Ureter (tissue), 1 donor: ENCODE measurements at places on chromosomes 2 and 18. TPM values are rescaled to one million over a fixed set of nuclear protein-coding genes. Genes with fewer than 3 reads are reported as not detected.
A peak's percentile ranks its signal among the peaks of the same experiment; 100 is the strongest.

Gene KCNG2
- total RNA-seq: not detected

Gene SERPINB5
- total RNA-seq: 25.7 TPM

Gene VIT
- 7.4 TPM for total RNA-seq

DNA sequence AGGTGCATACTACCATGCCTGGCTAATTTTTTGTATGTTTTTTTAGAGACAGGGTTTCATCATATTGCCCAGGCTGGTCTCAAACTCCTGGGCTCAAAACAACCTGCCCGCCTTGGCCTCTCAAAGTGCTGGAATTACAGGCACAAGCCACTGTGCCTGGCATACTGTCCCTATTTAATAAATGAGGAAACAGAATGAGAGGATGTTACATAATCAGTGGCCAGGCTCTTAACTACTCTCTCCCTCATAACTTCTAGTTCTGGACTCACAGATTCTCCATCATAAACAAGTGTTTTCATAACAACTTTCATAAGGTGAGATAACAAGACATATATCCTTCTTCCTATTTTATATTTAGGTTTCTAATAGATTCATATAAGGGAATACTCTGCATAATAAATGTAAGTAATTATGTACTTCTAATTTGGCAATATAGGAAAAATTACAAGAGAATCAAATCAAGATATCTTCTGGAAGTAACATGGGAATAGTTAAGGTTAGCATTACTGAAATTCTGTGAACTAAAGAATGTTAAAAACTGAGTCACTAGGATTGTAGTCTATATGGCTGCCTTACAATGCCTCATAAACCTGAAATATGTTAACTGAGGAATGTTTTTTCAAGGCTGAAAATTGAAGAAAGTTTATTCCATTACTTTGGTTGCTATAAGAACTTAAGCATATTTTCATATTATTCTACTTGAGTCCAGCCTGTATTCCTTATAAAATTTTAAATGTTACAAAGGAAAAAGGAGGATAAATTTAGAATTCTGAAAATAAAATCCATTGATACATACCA lies 71.3 kb downstream of the SLC25A12 start:
- DNase-seq: no peak

GRCh38 chr2:160125828-160126227 lies 63.4 kb upstream of the PLA2R1 start:
- DNase-seq: no peak

DNA sequence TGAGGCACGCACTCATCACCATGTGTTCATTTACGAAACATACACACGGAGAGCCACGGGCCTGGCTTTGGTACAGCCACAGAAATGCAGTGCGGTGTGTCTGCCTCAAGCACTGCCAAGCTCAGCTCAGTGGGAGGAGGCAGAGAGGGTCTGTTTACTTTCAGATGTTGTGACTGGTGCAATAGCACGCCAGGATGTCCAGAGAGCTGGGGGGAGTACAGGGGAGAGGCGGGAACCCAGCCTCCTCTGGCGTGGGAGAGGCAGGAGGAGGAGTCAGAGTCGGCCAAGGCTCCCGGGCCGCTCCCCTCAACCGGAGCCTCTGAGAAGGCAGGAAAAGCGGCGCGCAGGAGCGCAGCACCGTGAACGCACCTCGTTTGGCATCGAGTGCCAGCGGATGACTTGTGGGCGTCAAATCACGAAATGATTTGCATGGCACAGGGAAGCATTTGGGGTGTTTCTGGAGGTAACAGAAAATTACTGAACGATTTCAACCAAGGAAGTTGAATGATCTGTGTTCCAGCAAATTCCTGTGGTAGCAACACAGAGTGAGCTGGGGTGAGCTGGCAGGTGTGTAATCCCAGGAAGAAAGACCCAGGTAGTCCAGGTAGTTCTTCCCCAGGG lies 143.0 kb downstream of the ZNF516 start:
- DNase-seq: peak; percentile 79

GRCh38 chr18:80232710-80233109 lies 14.6 kb downstream of the PARD6G start:
- DNase-seq: no peak
